ENCODE measurements at places on chromosomes 2 and 18. TPM values are rescaled to one million over a fixed set of nuclear protein-coding genes. Genes with fewer than 3 reads are reported as not detected.
A peak's percentile ranks its signal among the peaks of the same experiment; 100 is the strongest.

DNA sequence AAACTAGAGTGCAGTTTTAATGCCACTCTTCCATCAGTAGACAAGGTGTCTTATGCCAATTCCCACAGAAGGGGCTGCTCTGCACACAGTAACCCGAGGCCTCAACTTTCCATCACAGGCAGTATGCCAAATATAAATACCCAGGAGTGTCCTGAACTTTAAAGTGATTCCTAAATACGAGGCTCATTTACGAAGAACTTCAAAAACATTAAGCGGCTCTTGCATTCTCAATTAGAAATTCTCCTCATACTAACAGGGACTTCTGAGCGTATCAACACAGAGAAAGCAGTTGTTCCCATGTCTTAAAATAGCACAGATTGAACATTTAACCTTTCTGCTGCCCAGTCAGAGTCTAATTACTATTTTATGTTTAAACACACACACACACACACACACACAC is 638.6 kb downstream of the ERBB4 start:
- no peak for DNase-seq
- H3K27me3 ChIP-seq: no peaks in the 10 kb centered on the region
- no peak overlapping the region for H3K27ac ChIP-seq
- no peaks in the 10 kb centered on the region for H3K4me1 ChIP-seq

ARMC9 gene
- total RNA-seq: 0.42 TPM

DNA sequence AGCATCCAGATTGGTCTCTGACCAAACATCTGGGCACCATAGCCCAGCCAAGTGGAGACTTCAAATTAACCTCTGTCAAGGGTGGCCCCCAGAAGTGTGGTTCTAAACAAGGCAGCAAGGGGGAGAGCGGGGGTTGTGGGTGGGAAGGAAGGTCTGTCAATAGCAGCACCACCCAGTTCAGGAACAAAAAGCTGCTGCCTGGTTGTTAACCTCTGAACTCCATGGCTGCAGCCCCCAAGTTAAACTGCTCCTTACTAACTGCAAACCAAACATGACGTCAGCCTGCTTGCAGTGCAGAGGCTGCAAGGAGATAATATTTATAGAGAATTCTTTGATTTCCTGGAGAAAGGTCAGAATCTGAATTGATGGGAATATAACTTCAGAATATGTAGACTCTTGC is 76.5 kb downstream of the ARL4C start:
- H3K27ac ChIP-seq: peak overlapping the region; percentile 32
- H3K36me3 ChIP-seq: no peaks in the 10 kb centered on the region
- DNase-seq: no peak
- H3K4me3 ChIP-seq: no peak overlapping the region
- H3K4me1 ChIP-seq: peaks cover 60% of the 10 kb centered on the region
- no peaks in the 10 kb centered on the region for H3K27me3 ChIP-seq

DNA sequence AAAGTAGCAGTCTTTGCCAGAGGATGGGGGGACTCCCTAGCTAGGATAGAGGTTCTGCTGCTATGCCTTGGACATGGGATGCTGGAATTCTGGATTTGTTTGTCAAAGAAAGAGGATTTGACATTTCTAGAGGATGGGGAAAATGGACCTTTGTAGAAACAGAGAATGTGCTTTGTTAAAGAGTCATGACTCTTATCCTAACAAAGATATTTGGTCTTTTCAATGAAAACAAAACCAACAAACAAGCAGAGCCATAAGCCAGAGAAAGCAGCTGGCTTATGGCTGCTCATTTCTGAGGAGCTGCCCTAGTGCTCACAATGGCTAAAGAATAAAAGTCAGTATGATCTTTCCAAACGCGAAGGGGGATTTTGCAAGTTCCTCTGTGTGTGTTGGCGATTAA is 40.8 kb upstream of the MAPRE2 start:
- H3K36me3 ChIP-seq: no peaks in the 10 kb centered on the region
- H3K4me1 ChIP-seq: no peaks in the 10 kb centered on the region
- no peaks in the 10 kb centered on the region for H3K27me3 ChIP-seq

DNA sequence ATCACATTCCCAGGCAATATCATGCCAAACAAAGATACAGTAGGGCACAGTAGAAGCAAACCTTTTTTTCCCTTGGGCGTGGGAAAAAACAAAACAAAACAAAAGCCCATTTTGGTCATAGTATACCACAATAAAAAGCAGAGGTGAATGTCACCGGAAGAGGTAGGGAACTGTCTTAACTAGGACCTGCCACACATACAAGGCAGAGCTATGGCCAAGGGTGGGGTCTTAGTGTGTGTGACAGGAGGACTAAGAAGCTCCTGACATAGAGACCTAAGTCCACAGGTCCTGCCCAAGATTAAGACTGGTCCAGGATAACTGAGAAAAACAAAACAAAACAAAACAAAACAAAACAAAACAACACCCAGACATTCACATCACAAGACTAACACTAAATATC is 441.2 kb upstream of the DSEL start:
- no peaks in the 10 kb centered on the region for H3K4me1 ChIP-seq
- H3K27me3 ChIP-seq: no peaks in the 10 kb centered on the region
- H3K27ac ChIP-seq: no peak overlapping the region
- DNase-seq: no peak
- H3K4me3 ChIP-seq: no peak overlapping the region
- H3K36me3 ChIP-seq: no peaks in the 10 kb centered on the region

- peak overlapping the region; percentile 25 for H3K27ac ChIP-seq
- no peaks in the 10 kb centered on the region for H3K27me3 ChIP-seq
- H3K4me3 ChIP-seq: no peak overlapping the region
- H3K36me3 ChIP-seq: peaks cover 90% of the 10 kb centered on the region
- DNase-seq: peak; percentile 61
Observed at GRCh38 chr2:98634406-98635092, 26.2 kb downstream of the UNC50 start.

GRCh38 chr2:104078431-104079157 is 775.3 kb upstream of the POU3F3 start:
- DNase-seq: no peak
- no peak overlapping the region for H3K4me3 ChIP-seq
- no peaks in the 10 kb centered on the region for H3K36me3 ChIP-seq

GRCh38 chr18:68267583-68267982 is 447.3 kb downstream of the TMX3 start:
- no peaks in the 10 kb centered on the region for H3K36me3 ChIP-seq
- H3K4me1 ChIP-seq: no peaks in the 10 kb centered on the region
- DNase-seq: no peak
- H3K27ac ChIP-seq: no peak overlapping the region
- no peaks in the 10 kb centered on the region for H3K27me3 ChIP-seq

DNA sequence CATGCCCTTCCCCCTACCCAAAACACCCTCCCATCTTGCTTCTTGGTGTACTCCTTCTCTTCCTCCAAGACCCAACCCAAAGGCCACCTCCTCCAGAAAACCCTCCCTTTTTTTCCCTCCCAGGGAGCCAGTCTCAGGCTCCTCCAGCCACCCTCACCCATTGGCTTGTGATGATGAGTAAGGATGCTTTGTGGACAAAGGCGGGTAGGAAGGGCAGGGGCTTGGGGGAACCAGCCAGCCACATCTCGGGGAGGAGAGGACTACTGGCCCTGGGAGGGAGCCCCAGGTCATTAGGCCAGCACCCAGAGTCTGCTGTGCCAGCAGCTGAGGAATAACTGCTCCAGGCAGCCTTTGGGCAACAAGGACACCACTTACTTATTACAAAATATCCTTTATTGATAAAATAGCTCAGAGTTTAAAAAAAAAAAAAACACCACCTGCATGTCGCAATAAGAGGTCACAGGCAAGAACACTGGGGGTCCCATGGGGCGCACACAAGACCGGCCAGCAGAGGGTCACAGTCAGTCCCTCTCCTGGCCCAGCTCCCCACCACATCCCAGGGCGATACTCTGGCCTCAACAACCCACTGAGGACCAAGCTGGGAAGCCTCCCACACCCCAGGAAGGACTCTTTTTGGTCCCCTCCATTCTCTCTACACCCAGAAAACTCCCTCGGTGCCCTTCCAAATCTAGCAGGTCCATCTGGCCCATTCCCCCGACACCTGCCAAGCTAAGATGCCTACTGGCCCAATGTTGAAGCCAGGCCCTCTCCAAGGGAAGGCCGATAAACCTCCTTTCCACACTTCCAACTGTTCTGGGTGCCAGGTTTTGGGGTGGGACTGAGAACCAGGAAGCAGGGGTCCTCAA is 3.6 kb downstream of the ADRA2B start:
- H3K4me3 ChIP-seq: no peak overlapping the region
- peaks cover 4% of the 10 kb centered on the region for H3K27me3 ChIP-seq
- no peak overlapping the region for H3K27ac ChIP-seq
- no peak for DNase-seq
- peaks cover 15% of the 10 kb centered on the region for H3K4me1 ChIP-seq

DNA sequence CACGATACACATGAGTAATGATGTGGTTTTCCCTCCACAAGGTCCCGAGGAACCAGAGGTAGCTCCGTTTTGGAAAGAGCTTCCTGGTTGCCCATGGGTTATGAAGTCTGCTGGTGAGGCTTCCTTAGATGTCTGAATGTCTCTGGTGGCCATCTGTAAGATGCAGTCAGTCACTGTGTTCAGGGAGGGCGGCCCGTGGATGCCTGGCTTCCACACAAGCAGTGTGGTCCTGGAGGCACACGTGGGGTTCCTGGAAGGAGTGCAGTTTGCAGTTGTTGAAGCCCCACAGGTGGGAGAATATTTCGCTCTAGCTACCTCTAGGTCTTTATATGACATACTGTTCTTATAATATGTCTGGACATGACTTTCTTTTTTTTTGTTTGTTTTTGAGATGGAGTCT is 209.0 kb downstream of the FAM210A start:
- no peak overlapping the region for H3K4me3 ChIP-seq
- H3K27ac ChIP-seq: no peak overlapping the region
- no peaks in the 10 kb centered on the region for H3K27me3 ChIP-seq
- DNase-seq: no peak
- H3K4me1 ChIP-seq: no peaks in the 10 kb centered on the region

DNA sequence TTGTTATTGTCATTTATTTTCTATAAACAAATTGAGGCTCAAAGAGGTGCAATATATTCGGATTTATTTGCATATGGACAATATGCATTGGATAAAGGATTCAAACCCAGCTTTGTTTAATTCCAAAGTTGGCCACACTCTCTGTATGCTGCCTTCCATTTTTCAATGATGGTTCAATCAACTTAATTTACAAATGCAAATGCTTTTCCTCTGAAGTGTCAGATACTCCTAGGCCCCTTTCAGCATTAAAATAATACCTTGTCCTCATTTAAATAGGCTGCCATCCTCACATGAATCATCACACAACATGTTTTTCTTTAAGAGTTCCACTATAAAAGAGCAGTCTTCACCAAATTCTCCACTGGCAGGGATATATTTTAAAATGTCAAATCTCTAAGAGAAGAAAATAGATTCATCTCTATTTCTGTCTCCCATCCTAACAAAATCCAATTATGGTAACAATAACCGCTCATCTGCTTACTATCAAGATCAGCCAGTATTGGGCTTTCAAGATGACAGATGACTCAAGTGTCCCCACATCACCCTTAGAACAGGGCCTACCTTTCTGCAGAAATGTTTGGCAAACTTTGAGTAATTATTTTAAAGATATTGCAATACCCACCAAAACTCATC is 114.8 kb downstream of the SCG2 start:
- DNase-seq: no peak
- H3K27me3 ChIP-seq: no peaks in the 10 kb centered on the region
- no peak overlapping the region for H3K27ac ChIP-seq
- H3K36me3 ChIP-seq: no peaks in the 10 kb centered on the region
- H3K4me3 ChIP-seq: no peak overlapping the region

GRCh38 chr2:104938231-104938941 is 84.5 kb downstream of the POU3F3 start:
- no peak for DNase-seq
- H3K4me1 ChIP-seq: peaks cover 4% of the 10 kb centered on the region
- no peaks in the 10 kb centered on the region for H3K36me3 ChIP-seq
- peak overlapping the region; percentile 19 for H3K4me3 ChIP-seq
- H3K27ac ChIP-seq: no peak overlapping the region
